ENCODE measurements at places on chromosomes 3 and 15.

DNA sequence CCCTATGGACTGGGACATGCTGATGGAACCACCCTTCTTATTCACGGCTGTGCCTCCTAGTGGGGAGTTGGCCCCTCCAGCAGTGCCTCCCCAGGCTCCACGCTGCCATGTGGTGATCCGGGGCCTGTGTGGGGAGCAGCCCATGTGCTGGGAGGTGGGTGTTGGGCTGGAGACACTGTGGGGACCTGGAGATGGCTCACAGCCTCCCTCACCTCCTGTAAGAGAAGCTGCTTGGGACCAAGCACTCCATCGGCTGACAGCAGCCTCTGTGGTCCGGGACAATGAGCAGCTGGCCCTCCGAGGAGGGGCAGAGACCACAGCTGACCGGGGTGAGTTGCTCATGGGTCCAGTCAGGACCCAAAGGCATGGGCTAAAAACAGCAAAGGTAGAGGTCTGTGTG lies 9.1 kb downstream of the ALG3 start:
- no peak for DNase-seq

- DNase-seq: no peak
Observed at GRCh38 chr3:105195260-105195659, 171.4 kb upstream of the ALCAM start.

- DNase-seq: no peak
Observed at GRCh38 chr15:49793943-49794342, 173.1 kb downstream of the DTWD1 start.

GRCh38 chr3:42675909-42676308 lies 9.4 kb upstream of the KLHL40 start:
- no peak for DNase-seq

DNA sequence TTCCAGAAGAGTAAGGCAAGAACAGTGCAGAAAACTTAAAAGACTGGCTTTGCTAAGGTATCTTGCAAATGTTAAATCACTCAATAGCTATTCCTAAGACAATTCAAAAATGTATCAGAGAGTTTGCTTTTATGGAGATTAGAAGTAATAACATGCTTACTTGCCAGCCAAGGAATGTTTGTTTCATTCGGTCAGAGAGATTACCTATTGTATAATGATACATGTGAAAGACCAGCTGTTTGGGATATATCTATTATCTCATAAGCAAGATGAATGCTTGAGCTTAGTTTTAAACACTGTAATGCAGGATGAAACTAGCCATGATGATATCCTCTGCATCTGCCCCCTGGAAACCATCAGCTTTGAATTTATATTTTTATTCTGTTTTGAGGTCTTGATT lies 70.7 kb downstream of the MAP2K5 start:
- no peak for DNase-seq

DNA sequence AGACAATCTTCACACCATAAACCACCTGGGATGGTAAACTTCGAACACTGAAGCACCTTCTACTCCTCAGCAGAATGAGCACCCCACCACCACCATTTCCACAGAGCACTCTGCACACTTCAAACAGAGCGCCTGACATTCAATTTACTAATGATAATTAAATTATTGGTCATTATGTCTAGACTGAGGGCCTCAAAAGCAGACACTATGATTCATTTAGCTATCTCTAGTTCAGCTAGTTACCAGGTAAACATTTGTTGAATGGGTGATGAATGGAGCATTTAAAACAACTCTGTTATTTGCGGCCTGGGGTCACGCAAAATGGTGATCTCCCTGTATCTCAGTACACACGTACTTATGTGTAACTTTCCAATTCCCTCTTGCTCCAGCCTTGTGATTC lies 40.9 kb downstream of the ACAP2 start:
- DNase-seq: no peak

DNA sequence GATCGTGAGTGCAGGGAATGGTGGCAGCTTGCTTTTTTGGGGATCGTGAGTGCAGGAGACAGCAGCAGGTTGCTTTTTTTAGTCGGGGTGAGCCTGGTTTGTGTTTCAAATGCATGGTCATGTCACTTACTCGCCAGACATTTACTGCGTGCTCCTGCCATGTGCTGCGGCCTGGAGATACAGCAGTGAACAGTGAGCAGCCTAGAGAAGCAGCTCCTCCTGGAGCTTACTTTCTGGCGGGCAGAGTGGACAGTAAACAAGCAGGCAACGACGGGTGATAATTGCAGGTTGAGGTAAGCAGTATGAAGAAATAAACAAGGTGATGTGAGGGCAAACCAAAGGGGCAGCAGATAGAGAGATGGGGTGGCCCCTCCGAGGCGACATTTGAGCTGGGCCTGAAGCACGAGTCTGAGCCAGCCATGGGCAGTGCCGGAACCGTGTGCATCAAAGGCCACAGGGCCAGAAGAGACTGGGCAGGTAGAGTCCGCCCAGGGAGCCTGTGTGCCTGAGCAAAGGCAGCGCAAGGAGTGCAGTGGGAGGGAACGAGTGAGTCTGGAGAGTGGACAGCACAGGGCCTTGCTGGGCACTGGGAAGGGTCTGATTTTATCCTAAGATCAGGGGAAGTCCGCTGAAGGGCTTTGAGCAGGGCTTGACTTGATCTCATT lies 57.3 kb upstream of the RASA2 start:
- DNase-seq: no peak

- DNase-seq: no peak
Observed at GRCh38 chr3:16886303-16886683, 1.5 kb downstream of the PLCL2 start.

- no peak for DNase-seq
Observed at GRCh38 chr15:45174069-45174468, 13.7 kb downstream of the SHF start.

DNA sequence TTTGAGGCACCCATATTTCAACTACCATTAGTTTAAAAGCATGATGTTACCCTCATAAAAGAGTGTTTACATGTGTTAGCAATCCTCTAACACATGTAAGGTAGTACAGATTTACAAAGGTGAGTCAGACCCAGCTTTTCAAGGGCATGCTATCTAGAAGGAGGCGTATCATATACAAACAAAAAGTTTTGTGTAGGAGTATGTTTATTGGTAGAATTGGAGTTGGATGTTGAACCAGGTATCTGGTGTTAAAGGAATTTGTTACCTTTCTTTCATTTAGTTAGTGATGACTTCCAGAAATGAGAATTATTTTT lies 2.4 kb downstream of the HACD3 start:
- no peak for DNase-seq

DNA sequence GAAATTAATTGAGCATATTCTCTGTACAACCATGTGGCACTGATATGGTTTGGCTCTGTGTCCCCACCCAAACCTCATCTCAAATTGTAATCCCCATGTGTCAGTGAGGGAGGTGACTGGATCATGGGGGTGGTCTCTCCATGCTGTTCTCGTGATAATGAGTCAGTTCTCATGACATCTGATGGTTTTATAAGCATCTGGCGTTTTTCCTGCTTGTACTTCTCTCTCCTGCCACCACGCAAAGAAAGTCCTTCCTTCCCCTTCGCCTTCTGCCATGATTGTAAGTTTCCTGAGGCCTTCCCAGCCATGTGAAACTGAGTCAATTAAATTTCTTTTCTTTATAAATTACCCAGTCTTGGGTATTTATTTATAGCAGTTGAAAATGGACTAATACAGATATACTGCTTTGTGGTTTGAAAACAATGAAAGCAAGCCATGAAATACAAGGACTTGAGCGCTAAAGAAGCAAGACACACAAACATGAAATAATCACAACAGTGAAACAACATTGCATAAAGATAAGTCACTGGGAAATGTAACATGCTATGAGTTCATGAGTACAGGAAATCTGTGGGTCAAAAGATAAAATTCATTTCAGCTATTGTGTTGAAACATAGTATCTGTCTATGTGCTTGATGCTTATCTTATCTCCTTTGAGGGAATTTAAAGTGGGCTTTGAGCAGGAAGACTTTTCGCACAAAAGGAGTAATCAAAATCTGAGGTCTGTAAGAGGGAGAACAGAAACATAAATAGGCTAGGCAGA lies 288.7 kb downstream of the GBE1 start:
- DNase-seq: no peak

- DNase-seq: no peak
Observed at GRCh38 chr15:25408929-25409328, 29.9 kb downstream of the UBE3A start.

DNA sequence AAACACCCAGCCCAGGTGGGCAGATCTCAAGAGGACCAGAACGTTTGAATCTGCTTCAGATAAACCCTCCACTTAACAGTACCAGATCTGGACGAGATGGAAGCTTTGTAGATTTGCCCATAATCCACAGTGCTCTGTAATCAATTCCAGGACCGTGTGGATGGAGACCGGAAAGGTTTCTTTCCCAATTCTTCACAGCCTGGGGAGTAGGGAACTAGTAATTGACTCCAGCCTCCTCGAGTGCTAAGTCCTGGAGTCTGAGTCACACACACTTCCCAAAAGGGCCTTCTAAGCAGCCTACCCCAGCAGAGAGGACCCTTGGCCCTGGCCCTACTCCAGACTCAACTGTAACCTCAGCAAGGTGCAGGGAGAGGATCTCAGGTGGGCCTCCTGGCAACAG lies 56.2 kb upstream of the TSEN2 start:
- no peak for DNase-seq

- no peak for DNase-seq
Observed at GRCh38 chr3:43055393-43055792, 50.5 kb downstream of the POMGNT2 start.

DNA sequence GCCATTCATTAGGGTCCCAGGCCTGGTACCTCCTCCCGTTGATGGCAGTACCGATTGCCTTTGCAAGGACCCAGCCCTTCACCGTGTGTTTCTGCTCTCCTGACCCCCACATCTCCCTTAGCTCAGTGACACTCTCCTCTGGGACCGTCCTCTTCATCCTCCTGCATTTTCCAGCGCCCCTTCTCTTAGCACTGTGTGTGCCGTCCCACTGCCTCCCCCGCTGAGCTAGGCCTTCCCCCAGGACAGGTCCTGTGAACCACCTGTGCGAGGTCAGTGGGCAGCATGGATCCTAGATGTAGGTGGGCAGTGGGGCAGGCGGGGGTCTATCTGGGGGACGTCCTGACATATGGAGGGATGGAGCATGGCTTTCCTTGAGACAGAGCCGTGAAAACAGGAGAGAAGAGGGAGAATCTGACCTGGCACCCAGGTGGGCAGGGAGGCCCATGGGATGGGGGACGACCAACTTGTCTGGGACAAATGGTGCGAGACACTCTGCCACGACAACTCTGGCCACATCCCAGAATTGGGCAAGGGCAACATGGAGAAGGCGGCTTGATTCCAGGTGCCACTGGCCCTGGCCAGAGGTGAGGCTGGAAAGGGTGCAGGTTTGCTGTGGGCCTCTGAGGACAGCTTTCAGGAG lies 87.7 kb upstream of the ALDH1L1 start:
- no peak for DNase-seq

GRCh38 chr3:89260721-89261120 lies 153.3 kb downstream of the EPHA3 start:
- no peak for DNase-seq

- DNase-seq: no peak
Observed at GRCh38 chr3:23565041-23565775, 240.5 kb upstream of the UBE2E1 start.

GRCh38 chr15:78872155-78872971 lies at the start of gene MORF4L1:
Gene MORF4L1 (plus strand): TSS chr15:78872890. CDS start chr15:78873018, 128 bp downstream.
- DNase-seq: peak; percentile 95

GRCh38 chr15:26438718-26439117 lies 334.1 kb downstream of the GABRB3 start:
- no peak for DNase-seq

GRCh38 chr15:88348579-88349230 lies 92.2 kb upstream of the NTRK3 start:
- no peak for DNase-seq

DNA sequence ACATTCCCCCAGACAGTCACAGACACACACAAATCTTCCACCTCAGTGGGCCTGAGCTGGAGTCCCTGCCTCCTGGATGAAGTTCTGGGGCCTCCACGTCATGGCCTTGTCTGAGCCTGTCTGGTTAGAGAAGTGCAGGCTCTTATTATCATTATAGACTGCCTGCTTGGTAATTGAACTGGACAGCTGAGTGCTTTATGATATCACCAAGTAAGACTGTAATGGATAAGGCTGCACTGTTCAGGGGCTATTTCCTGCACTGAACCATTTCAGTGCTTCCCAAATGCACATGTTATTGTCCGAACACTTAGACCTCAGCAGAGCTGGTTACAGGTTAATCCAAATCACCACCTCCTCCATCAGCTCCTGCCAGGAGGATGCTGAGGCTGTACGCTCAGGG lies 8.7 kb upstream of the ST6GAL1 start:
- no peak for DNase-seq

GRCh38 chr15:70486451-70487386 lies 276.6 kb downstream of the UACA start:
- peak; percentile 76 for DNase-seq

GRCh38 chr3:82561784-82562183 lies 800.3 kb upstream of the GBE1 start:
- no peak for DNase-seq

DNA sequence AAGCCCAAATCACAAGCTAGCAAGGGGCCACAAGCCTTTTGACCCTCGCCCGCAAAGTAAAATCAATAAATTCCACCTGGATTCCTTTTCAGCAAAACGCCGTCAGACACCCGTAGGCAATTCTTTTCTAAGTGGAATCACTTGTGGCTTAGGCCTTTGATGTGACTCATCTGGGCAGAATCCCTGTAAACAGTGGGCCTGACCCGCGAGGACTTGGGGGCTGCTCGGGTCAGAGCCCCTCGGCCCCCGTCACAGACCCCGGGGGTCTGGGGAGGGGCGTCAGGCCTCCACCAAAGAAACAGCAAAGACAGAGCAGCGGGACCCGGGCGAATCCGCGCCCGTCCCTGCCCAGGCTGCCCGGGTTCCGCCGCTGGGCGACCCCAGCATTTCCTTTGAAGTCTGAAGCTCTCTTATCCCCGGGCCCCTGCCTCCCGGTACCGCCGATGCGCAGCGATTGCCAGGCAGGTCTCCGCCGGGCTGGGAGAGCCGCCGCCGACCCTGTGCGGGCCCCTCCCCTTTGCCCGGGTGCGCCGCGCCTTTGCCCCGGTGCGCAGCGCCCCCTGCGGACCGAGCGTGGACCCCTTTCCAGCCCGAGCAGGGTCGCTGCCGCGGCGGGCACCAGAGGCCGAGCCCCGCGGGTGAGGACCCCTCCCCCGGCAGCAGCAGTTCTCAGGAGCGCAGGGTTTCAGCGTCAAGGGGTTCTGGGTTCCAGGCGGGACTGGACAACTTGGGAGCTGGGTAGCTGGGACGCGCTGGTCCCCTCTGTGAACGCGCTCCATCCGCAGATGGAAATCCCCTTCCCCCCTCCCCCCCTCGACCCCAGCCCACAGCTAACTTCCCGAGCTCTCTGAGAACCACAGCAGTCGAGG lies 178.3 kb downstream of the UACA start:
- DNase-seq: peak; percentile 67

Data from stimulated activated CD4-positive, alpha-beta T cell treated with anti-CD3 and anti-CD28 coated beads, Interleukin-2, amount 100 ng/mL, for 24 hours (primary cell).